ENCODE measurements at places on chromosomes 13 and 19.

- peaks cover 6% of the 10 kb centered on the region for H3K27me3 ChIP-seq
- H3K36me3 ChIP-seq: no peaks in the 10 kb centered on the region
- H3K27ac ChIP-seq: no peak overlapping the region
- DNase-seq: no peak
Measured at GRCh38 chr13:109131698-109132257, 502.4 kb downstream of the MYO16 start.

DNA sequence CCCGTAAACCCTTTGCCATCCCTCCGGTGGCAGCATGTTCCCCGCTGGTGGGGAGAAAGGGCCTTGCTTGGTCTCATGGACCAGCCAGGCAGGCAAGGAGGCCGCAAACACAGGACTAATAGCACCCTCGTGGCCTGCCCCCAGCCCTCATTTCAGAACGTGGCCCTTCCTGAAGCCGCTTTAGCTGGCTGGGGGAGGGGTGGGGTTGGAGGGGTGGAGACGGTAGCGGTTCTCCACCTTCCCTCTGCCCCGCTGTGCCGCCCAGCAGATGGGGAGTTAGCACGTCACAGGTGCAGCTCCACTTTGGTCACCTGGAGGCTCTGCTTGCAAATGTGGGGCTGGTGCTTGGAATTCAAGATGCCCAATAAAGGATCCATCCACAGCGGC is 59.3 kb upstream of the URI1 start:
- H3K27me3 ChIP-seq: peaks cover 12% of the 10 kb centered on the region
- DNase-seq: no peak
- no peak overlapping the region for H3K27ac ChIP-seq
- H3K4me3 ChIP-seq: no peak overlapping the region
- peaks cover 12% of the 10 kb centered on the region for H3K4me1 ChIP-seq
- H3K36me3 ChIP-seq: no peaks in the 10 kb centered on the region

GRCh38 chr13:75715601-75716523 is 79.7 kb downstream of the LMO7 start:
- H3K36me3 ChIP-seq: no peaks in the 10 kb centered on the region
- peaks cover 4% of the 10 kb centered on the region for H3K4me1 ChIP-seq
- no peaks in the 10 kb centered on the region for H3K27me3 ChIP-seq
- no peak overlapping the region for H3K4me3 ChIP-seq
- no peak overlapping the region for H3K27ac ChIP-seq

- peaks cover 5% of the 10 kb centered on the region for H3K4me1 ChIP-seq
- no peak overlapping the region for H3K4me3 ChIP-seq
- no peaks in the 10 kb centered on the region for H3K36me3 ChIP-seq
- peaks cover 5% of the 10 kb centered on the region for H3K27me3 ChIP-seq
Measured at GRCh38 chr13:42873081-42873480, 91.7 kb downstream of the FAM216B start.

DNA sequence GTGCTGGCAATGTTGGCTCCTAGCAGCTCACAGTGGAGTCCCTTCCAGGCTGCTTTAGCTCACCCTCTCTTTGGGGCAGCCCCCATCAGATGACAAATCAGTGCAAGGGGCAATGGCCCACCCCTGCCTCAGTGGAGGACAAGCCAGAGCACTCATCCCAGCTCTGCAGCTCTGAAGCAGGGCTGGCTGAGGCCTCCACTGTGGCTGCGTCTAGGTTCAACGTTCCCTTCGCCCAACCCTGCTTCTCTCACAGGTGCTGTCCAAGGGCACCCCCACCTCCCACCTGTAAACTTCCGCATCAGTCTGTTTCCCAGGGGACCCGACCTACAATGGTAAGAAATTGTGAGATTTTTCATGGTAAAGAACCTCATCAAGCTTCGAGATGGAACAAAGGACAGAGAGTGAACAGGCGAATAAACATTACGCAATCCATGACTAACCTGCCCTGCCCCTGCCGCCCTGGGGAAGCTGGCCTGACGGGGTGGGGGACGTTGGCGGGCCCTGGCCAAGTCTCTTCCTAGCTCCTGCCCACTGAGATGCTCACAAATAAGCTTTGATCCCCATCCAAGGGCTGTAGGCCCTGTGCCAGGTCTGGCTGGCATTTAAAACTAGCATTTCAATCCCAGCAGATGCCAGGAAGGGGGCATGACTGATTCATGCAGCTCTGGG is 40.5 kb downstream of the DZIP1 start:
- no peaks in the 10 kb centered on the region for H3K36me3 ChIP-seq
- DNase-seq: no peak
- H3K4me3 ChIP-seq: no peak overlapping the region
- no peak overlapping the region for H3K27ac ChIP-seq
- H3K4me1 ChIP-seq: no peaks in the 10 kb centered on the region
- H3K27me3 ChIP-seq: peaks cover 5% of the 10 kb centered on the region

DNA sequence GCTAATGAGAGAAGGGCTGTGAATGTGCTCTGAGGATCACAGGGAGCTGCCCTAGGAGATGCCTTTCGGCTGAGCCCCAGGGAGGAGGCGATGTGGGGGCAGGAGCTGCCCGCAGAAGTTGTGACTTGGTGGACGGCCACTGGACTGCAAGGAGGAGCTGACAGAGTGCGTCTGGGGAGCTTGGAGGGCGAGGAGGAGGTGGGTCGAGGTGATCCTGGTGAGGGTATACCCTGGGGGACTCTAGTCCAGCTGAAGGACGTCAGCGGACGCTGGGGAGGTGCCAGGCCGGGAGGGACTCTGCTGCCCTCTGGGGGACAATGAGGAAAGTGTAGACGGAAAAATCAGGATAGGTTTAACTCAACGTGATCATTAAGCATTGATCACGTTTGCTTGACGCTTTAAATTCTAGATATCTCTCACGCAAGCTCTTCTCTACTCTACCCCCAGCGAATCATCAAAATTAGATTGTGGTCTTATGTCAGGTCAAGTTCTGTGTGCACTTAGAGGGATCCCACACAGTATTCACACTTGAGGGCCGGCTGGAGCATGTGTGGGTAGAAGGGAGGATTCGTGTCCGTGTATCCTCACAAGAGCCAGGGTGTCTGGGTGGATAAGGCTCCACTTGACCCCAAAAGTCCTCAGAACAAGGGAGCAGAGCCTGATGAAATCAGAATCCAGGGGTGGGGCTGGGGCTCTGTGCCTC is 3.3 kb upstream of the CEACAM7 start:
- H3K4me3 ChIP-seq: no peak overlapping the region
- H3K27me3 ChIP-seq: peaks cover 19% of the 10 kb centered on the region
- no peak overlapping the region for H3K27ac ChIP-seq

GRCh38 chr19:33397536-33398360 is 24.2 kb downstream of the CEBPG start:
- no peaks in the 10 kb centered on the region for H3K4me1 ChIP-seq
- DNase-seq: no peak
- H3K4me3 ChIP-seq: no peak overlapping the region
- H3K36me3 ChIP-seq: no peaks in the 10 kb centered on the region
- no peak overlapping the region for H3K27ac ChIP-seq

DNA sequence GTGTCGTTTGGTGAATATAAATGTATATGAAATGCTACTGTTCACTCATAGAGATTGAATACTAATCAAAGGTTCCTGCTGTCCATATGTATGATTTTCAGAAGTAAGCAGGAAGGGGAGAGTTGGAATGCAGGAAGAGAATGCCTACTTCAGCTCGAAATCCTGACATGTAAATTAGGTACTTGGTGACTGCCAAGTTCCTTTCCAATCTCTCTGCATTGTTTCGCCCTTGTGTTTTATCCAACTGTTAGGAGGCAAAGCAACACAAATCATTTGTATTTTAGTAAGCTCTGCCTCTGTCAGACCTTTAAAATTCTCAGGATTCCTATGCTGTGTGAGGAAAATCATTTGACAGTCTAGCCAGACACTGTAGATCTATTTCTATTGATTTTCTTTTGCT is 9.0 kb downstream of the STARD13 start:
- H3K4me1 ChIP-seq: no peaks in the 10 kb centered on the region
- peaks cover 4% of the 10 kb centered on the region for H3K27me3 ChIP-seq
- DNase-seq: no peak
- no peak overlapping the region for H3K27ac ChIP-seq

DNA sequence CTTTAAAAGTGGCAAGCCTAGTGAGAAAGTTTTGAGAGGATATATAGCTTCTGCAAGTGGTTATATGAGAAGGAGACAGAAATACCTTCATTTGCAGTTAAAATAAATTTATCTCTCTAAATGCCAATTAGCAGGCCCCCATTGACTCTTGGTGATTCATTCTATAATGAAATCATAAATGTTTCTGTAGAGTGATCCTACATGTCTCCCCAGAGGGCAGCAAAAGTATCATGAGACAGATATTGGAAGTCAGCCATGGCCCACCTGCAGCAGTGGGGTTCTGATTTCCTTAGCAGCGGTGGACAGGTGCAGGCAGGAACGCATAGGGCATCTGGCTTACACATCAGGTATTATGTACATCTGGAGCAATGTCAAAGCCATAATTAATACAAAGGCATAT is 385.4 kb upstream of the SLC10A2 start:
- no peak overlapping the region for H3K4me3 ChIP-seq
- no peaks in the 10 kb centered on the region for H3K27me3 ChIP-seq
- no peak for DNase-seq
- no peaks in the 10 kb centered on the region for H3K36me3 ChIP-seq
- no peaks in the 10 kb centered on the region for H3K4me1 ChIP-seq
- no peak overlapping the region for H3K27ac ChIP-seq

GRCh38 chr13:29909081-29909730 is 58.8 kb upstream of the UBL3 start:
- H3K36me3 ChIP-seq: no peaks in the 10 kb centered on the region
- no peak for DNase-seq
